AG08396 (cell line): ENCODE measurements at places on chromosomes 4 and X.
A peak's percentile ranks its signal among the peaks of the same experiment; 100 is the strongest.

DNA sequence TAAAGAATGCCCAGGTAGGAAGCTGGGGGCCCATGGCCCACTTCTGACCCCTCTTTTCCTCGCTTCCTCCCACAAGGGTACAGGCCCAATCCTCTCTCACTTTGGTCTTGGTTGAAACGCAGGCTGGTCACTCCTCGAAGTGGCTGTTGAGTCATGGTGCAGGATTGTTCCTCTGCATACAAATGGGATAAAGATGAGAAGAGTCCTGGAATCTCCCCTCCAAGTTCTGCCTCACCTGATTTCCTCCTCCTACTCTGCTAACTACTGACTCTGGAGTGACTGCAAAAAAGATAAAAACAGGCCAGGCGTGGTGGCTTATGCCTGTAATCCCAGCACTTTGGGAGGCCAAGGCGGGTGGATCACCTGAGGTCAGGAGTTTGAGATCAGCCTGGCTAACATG, 1.7 kb downstream of the WDR45 start:
- DNase-seq: peak; percentile 16

GRCh38 chr4:110654254-110654635, 31.4 kb upstream of the PITX2 start:
- DNase-seq: no peak

- DNase-seq: no peak
Observed at GRCh38 chr4:123325241-123325681, 71.3 kb upstream of the SPRY1 start.

DNA sequence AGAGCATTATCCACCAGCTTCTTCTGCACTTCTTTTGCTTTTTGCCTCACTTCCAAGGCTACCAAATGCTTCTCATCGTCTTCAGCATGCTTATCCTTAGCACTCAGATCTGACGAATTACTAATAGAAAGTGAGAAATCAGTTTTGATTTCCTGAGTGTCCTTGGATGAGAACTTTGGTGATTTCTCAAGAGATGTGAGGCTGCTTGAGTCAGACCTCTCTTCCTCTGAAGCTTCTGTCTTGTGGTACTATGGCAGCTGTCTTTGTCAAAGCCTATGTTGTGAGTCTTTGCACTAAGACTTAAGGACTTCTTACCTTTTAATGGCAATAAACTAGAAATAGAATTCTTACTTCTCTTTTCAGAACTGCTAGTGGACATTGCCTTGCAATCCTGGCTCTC, 169.9 kb downstream of the CPE start:
- DNase-seq: no peak

- no peak for DNase-seq
Observed at GRCh38 chr4:163042306-163042705, 124.4 kb downstream of the NAF1 start.

- DNase-seq: no peak
Observed at GRCh38 chr4:123891881-123892280, 495.3 kb downstream of the SPRY1 start.
